ENCODE measurements at places on chromosomes 6 and 20.

DNA sequence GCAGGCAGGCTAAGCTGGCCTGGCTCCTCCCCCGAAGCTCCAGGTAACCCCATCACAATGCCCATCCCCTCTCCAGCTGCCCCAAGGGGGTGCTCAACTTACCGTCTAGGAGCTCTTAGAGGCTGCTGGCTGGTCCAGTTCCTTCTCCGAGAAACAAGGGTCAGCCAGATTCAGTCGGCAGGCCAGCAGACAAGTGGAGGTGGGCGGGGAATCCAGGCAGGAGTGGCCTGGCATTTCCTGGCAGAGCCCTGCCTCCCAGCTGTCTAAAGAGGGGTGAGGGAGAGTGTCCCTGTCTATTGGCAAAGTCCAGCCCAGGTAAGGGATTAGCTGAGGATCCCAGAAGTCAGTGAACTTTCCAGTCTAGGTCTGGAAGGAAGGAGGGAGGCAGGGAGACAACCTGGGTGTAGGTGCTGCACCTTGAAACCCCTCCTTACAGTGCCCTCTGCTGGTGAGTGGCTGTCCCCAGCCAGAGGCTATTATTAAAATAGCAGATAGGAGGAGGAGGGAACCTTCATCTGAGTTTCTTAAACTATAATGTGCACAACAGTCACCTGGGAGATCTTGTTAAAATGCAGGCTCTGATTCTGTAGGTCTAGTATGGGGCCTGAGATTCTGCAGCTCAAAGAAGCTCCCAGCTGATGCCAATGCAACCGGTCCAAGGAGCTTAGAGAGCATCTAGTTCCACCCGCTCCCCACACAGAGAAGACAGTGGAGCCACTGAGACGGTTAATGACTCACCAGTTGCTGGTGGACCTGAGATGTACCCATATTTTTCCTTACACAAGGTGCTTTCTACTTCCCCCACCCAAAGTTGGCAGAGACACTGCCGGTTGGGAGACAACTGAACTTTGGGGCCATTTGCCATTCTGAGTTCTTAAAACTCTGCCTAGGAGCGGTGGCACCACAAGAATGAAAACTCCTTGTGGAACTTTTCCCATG is at the start of gene UNC5CL:
TSS of gene UNC5CL (minus strand) at position 162 of the 939 bp plus-strand sequence. CDS start 4,147 bp downstream, outside the sequence.
- DNase-seq, result peak; percentile 39

GRCh38 chr20:63534427-63534830 is 2.7 kb downstream of the PTK6 start:
- no peak for DNase-seq

- no peak for DNase-seq
These were observed 48.8 kb downstream of the ZFP64 start for GRCh38 chr20:52142757-52143156.

DNA sequence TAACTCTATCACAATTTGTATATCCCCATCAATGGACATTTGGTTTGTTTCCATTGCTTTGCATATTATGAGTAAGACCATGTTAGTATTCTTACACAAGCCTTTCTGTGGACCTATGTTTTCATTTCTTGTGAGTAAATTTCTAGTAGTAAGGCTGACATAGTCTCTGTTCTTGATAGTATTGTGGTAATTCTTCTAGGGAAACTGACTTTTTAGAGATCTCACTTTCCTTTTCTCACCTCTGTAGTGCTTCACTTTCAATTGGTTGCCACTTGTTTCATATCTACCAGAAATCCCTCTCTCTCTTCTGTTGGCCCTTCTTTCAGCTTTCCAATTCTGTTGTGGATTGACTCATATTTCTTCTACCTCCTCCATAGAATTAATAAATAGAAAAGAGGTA is 8.5 kb downstream of the ISM1 start:
- DNase-seq, result no peak

DNA sequence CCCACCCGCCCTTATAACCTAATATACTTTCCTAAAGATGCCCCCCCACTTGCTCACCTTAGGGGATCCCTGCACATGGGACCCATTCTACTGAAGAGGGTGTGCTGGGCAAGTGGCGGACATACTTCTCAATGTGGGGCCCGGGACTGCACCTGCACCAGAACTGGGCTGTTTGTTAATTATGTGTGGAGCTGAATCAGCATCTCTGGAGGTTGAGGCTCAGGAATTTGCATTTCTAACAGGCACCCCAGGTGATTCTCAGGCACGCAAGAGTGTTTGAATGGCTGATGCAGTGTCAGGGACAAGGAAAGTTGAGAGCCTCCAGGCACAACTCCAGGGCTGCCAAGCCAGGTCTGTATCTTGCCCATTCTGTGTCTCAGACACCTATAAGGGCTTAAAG is 8.9 kb upstream of the PTPRT start:
- DNase-seq, result no peak

GRCh38 chr6:53258076-53258773 is 90.5 kb downstream of the ELOVL5 start:
- DNase-seq, result no peak

- no peak for DNase-seq
These were observed 485 bp upstream of the RTF2 start for GRCh38 chr20:56467968-56468315.

DNA sequence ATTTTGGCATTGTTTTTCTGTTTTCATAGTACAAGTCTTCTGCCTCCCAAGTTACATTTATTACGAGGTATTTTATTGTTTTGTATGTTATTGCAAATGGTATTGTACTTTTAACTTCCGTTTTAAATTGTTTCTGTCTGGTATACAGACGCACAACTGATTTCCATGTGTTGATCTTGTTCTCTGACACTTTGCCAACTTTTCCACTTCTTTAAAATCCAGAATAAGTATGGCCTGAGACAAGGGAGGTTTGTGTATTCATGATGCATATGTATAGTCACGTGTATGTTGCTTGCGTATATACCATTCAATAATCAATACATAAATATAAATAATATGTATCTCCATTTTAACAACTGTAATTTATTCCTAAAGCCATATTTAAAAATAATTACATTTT is 41.2 kb downstream of the THBS2 start:
- no peak for DNase-seq

DNA sequence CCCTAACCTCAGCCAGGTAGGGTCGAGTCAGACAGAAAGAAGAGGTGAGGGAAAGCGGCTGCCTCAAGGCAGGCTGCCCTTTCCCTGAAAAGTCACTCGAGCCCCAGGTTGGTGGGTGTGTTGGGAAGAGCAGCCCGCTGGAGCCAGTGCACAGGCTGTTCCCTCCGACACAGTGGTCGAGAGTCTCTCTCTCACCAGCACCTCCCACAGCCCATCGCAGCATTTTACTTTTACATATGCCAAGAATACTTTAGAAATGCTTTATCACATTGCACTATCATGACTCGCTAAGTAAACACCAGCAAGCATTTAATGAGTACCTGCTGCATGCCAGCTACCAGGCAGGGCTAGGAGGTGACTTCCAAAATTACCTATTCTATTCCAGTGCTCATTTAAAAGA is 1.7 kb downstream of the PRPH2 start:
- DNase-seq, result peak; percentile 53

GRCh38 chr6:36954262-36954931 is at the start of gene PI16:
TSS of gene PI16 (plus strand) at chr6:36954738. CDS start at chr6:36954761, 23 bp downstream.
- DNase-seq, result no peak

DNA sequence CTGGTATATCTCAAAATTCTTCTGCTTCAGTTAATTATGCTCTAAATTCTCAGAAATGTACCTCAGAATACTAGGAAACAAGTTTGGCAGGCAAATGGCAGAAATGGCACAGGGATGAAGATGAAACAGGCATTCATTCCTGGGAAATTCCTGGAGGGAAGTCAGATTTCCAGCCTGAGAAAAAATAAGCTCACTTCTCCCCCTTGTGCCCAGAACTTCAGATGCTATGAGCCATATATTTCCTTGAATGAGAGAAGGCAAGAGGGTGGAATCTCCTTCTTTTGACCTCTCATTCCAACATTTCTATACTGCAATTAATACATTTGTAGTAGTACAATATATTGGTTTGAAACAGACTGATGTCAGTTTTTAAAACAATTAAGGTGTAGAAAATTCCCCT is 22.8 kb downstream of the RGS17 start:
- DNase-seq, result peak; percentile 51

- DNase-seq, result no peak
These were observed 3.9 kb downstream of the SYTL3 start for GRCh38 chr6:158653577-158654354.

GRCh38 chr6:139249395-139249794 is 42.4 kb downstream of the TXLNB start:
- no peak for DNase-seq

GRCh38 chr20:36391456-36391855 is 85.3 kb downstream of the DLGAP4 start:
- peak; percentile 26 for DNase-seq

DNA sequence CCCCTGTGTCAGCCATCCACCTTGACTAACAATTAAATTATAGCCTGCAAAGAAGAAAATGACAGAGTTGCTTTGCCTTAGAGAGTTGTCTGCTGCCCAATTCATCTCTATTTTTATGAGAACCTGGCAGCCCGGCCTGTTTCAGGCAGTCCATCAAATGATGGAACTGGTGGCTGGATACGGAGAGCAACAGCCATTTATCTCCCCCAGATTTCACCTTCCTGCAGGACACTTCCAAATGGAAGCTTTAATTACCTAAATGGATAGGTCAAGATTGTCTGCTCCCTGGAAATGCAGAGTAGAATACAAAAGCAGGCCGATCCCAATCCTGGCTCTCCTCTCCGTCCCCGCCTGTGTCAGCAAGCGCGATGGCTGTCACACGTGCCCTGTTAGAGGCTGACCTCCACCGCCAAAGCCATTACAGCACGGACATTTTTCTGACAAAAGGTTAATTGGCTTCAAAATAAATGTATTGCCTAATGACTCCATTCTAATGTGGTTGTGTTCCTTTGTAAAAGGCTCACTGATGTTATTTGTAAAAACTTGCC is 86.7 kb downstream of the PACRG start:
- DNase-seq, result no peak

DNA sequence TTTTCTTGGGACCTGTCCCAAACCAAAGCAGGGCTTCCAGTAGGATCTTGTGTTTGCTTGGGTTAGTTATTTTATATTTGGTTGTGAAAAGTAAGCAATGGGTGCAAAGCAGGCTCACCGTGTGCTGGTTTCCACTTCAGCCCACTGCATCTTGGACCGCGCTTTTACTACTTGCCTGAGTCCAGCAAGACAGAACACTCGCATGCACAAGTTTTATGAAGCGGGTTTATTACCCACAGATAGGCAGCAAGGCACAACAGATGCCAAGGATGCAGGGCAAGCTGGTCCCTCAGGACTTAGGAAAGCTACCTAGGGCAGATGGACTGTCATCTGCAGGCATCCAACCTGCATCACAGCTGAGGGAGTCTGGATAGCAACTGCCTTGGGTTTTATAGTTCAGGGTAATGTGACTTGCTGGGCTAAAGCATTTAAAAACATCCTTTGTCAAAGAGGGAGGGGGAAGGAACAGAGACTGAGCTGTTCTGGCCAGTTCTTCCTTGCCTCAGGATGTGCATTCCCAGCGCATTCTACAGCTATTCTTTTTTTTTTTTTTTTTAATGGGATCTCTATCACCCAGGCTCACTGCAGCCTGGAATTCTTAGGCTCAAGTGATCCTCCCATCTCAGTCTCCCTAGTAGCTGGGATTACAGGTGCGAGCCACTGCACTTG is 18.5 kb downstream of the CITED2 start:
- no peak for DNase-seq

GRCh38 chr20:38238829-38239228 is 21.7 kb downstream of the KIAA1755 start:
- DNase-seq, result no peak

All from EH (cell line).